Activated gamma-delta T cell (primary cell): ENCODE measurements at places on chromosomes 11 and 22.

DNA sequence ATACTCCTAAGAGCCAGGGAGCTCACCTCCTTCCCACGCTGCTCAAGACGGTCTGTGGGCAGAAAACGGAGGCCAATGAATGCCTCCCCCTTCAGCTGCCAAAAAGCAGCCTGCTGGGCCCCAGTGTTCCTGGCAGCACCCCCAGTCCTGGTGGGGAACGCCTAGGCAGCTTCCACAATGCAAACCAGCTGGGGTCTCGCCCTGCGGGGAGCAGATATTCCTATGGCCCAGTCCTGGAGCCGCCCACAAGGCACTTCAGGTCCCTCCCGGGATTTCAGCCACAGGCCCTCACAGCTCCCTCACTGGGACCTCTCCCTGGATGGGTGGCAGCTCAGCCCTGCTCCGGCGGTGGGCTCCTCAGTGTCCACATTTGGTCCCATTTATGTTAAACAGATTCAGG is 29.2 kb downstream of the A4GALT start:
- DNase-seq: no peak

DNA sequence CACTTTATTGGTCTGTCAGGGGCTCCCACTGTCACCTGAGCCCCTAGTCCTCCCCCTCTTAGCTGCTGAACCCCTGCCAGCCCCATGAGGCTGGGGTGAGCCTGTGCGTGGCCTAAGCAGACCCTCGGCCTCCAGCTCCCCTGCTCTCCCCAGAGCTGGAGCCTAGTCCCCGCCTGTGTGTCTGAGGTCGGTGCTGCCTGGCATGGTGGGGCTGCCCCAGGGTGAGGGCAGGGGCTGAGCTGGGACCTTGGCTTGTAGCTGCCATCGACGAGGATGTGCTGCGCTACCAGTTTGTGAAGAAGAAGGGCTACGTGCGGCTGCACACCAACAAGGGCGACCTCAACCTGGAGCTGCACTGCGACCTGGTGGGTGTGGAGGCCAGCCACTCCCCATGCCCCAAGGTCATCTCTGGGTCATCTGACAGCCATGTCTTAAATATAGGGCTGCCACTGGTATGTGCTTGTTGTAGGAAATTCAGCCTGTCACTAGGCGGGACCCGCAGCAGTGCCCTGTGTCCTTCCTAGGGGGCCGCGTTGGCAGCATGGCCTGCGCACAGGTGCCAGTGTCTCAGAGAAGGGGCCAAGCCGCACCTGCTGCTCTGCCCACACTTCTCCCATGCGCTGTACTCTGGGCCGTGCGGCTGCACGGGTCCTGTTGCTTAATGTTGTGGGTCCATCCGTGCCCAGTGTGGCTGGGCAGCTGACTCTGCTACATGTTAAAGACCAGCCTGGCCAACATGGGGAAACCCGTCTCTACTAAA is 21.0 kb downstream of the PPIL2 start:
- DNase-seq: no peak

- DNase-seq: no peak
These were observed 8.7 kb upstream of the GDPD5 start for GRCh38 chr11:75534259-75535069.

DNA sequence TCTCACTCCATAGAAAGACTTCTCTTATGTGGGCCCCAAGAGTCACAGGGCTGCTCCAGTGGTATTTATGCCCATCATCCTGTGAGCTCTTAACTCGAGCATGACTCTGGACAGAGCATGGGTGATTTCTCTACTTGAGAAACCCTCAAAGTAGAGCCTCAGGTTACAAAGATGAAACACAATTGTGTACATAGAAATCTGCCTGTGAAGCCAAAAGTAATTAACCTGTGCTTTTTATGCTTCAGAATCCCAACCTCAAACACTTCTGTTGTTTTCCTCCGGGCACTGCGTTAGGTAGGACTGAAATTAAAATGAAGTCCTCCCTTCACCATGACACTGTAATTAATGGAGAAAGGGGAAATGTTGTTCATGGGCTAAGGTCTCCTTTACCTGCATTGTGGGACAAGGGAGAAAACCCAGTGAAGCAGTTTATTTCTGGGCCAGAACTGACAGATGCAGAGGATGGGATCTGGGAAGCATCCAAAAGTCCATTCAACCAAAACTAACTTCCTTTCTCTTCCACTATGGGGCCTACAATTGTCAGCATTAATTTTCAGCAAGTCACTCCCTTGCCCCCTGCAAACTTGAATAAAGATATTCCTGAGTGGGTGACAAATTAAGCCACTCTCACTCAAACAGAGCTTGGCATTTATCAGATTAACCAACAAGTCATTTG is 24.1 kb upstream of the POU2AF1 start:
- no peak for DNase-seq

DNA sequence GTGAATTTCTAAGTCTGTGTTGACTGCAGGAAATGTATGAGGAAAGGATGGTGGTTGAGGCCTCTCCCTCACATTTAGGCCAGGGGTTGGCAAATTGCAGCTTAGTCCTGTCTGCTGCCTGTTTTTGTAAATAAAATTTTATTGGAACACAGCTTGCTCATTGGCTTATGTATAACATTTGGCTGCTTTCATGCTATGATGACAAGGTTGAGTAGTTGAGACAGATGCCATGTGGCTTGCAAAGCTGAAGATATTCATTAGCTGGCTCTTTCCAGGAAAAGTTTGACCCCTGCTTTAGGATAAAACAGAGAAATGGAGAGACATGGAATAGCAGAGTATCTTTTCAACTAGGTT is 46.2 kb downstream of the BCR start:
- DNase-seq: no peak

GRCh38 chr11:76424379-76424778 is 20.4 kb upstream of the EMSY start:
- DNase-seq: no peak

DNA sequence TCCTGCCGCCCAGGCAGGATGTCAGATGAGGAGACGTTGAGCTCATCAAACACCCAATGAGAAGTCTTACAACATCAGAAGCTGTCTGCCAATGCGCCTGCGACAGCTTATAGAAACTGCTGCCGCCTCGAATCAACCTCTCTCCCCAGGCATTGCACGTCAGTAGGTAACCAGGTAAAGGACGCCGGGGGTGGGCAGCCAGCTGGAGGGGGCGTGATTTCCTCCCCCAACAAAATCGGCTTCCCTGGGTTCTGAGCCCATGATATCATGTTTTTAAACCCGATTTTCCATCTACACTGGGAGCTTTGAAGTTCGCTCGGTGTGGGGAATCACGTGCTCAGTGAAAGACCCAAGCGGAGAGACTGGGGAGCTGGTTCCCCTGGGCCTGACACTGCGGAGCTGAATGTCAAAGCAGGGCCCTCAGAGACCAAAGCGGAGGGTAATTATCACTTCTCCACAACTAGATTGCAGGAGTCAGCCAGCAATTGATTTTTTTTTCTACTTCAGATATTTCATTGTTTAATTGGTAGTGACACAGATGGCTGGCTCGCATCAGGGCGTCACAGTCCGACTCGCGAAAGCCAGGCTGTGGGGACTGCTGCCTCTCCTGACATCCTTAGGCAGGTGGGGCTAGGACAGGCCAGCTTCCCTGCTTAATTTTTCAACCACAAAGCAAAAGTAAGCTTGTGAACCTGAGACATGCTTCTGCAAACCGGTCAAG is 15.4 kb downstream of the FAM83F start:
- DNase-seq: no peak

- no peak for DNase-seq
These were observed 63.8 kb downstream of the CYB5R2 start for GRCh38 chr11:7609521-7609920.

- DNase-seq: no peak
These were observed 10.3 kb downstream of the CAT start for GRCh38 chr11:34449013-34449412.

DNA sequence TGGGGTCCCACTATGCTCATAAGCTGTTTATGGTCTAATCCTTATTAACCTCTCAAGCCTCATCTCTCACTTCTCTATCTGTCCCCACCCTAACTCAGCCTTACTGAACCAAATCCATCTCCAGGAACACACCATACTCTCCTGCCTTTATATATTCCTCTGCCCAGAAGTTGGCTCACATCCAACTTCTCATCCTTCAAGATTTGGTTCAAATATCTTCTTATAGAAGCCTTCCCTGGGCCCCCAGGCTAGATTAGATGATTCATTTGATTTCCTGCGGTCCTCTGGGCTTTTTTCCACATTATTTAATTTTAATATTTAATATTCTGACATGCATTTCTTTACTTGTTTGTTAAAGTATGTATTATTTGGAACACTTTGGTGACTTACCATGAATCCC is 23.2 kb downstream of the MEI1 start:
- no peak for DNase-seq

GRCh38 chr11:55697817-55698216 is 35.8 kb downstream of the OR4C6 start:
- no peak for DNase-seq

- no peak for DNase-seq
These were observed 27.7 kb downstream of the DDI1 start for GRCh38 chr11:104064034-104064630.

GRCh38 chr11:117475716-117476530 is 148.3 kb downstream of the CEP164 start:
- DNase-seq: no peak

GRCh38 chr11:64372802-64373597 is 14.0 kb downstream of the RPS6KA4 start:
- no peak for DNase-seq

DNA sequence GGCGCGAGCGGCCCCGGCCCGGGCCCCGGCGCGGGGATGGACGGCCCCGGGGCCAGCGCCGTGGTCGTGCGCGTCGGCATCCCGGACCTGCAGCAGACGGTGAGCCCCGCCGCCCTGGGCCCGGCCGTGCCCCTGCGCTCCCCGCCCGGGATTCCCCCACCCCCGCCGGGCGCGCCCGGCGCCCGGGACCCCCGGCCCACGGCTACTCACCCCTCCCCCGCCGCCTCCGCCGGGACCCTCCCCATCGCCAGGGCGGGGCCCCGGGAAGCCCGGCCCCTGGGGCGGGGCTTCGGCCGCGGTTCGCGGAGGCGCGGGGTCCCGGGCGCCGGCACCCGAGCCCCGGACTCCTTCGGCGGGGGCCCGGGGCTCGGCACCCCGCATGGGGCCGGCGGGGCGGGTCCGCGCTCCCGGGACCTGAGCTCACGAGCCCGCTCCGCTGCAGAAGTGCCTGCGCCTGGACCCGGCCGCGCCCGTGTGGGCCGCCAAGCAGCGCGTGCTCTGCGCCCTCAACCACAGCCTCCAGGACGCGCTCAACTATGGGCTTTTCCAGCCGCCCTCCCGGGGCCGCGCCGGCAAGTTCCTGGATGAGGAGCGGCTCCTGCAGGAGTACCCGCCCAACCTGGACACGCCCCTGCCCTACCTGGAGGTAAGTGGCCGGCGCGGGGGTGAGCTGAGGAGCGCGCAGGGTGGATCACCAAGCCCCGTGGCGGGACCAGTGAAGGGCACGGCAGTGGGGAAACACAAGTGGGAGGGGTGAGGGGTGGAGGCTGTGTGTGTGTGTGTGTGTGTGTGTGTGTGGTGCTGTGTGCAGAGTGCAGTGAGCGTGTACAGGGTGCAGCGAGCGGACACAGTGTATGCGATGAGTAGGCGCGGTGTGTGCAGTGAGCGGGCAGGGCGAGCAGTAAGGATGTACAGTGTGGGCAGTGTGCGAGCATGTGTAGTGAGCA is 2.3 kb downstream of the SHANK3 start:
- DNase-seq: no peak

- no peak for DNase-seq
These were observed 60.7 kb downstream of the RAB38 start for GRCh38 chr11:88114486-88115045.

DNA sequence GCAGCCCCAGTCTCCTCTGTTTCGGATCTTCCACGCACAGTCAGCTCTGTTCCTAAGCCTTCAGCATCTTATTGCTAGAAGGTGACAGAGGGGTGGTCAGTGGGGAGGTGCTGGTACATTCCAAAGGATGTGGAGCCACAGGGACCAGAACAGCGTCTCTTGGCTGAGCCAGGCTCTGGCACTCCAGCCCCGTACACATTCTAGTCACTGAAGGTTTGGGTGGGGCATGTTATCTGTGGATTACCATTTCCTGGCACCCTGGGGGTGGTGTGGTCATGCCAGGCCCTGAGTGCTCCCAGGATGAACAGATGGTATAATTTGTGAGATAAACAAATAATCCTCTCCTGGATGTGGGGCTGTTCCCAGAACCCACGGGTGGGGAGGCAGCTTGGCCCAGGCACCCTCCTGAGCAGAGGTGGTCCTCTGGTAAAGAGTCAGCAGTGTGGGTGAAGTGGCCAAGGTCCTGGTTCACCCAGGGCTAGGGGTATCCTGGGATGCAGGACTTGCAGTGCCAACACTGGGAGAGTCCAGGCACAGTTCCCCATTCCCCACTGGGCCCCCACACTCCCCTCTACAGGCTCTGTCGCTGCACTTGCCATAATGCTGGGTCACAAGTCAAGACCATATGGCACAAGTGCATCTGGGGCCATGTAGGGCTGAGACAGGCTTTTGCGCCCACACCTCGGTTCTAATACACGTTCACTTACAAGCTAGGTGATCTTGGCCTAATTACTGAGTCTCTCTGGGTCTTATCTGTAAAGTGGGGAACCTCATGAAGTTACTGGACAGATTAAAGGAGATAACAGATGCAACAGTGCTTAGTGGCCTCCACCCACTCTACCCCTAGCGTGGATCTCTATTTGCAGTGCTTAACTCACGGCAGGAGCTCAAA is 33.0 kb downstream of the DKK3 start:
- DNase-seq: no peak

- DNase-seq: no peak
These were observed 24.6 kb downstream of the CCKBR start for GRCh38 chr11:6284250-6284649.

- no peak for DNase-seq
These were observed 5.5 kb downstream of the B3GNT6 start for GRCh38 chr11:77039491-77040400.

- no peak for DNase-seq
These were observed 215.0 kb upstream of the CTSC start for GRCh38 chr11:88552379-88553062.

GRCh38 chr11:114262681-114263512 is 33.3 kb upstream of the NNMT start:
- no peak for DNase-seq

- no peak for DNase-seq
These were observed 114.9 kb downstream of the NAV2 start for GRCh38 chr11:19827399-19828135.

DNA sequence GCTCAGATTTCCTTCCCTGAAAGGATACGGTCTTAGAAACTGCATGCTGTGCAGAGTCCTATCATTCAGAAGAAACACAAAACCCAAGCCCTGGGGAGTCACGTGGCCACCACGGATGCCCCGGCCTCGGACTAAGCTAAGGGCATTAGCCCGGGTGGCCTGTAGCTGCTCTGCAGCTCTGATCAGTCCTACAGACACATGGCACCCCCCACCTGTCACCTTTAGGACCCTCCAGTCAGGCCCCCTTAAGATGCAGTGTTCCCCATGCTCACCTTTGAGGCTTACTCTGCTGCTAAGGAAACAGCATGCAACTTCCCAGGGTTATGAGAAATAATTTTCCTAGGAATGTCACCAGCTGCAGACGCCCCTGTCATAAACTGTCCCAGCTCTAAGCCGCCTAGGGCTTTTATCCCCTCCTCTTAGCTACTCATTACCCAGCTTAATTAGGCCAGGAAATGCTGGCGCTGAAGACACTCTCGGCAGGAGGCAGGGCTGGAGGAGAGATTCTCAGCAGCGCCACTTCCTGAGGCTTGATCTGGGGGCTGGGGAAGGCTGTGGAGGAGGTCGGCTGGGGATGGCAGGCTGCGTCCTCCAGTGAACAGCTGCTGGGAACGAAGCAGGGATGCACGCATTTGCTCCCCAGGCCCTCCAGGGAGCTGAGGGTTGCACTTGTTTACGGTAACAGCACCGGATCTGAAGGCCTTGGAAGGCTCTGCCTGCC is 47.2 kb upstream of the ADA2 start:
- DNase-seq: no peak

GRCh38 chr11:124429599-124429998 is 4.9 kb upstream of the OR8B4 start:
- DNase-seq: no peak
